ENCODE measurements at places on chromosomes 1 and 21. TPM values are rescaled to one million over a fixed set of nuclear protein-coding genes. Genes with fewer than 3 reads are reported as not detected.

DNA sequence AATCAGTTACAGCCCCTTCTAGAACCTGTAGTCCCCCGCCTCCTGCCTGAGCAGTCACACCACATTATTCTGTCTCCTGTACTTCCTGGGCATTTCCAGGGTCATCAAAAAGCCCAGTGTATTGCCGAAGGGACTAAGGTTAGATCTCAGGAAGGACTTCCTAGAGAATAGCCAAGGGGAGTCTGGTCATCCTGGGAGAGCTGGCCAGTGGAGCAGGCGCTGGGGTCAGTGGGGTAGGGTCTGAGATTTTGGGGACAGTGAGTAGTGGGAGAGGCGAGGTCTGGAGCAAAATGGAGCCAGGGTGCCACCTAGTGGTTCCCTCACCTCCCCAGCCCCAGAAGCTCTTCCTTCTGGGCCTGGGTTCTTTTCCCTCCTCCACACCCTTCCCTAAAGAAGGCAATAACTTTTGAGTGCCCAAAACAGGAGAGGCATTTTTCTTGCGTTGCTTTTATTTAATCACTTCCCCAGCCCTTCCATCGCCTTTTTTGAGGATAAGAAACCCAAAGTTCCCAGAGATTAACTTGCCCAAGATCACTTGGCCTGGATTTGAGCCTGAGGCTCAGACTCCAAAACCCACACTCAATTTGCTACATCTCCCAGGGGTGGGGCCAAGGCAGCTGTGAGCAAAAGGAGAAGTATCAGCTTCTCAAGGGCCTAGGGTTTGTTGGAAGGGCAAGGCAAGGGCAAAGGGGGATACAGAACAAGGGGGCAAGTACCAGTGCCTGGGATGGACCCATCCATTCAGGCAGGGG lies 7.3 kb upstream of the PMVK start:
- peak overlapping the region; percentile 33 for H3K27ac ChIP-seq
- no peaks in the 10 kb centered on the region for H3K36me3 ChIP-seq
- no peak for DNase-seq
- no peaks in the 10 kb centered on the region for H3K4me1 ChIP-seq
- H3K27me3 ChIP-seq: no peaks in the 10 kb centered on the region
- no peak overlapping the region for H3K4me3 ChIP-seq

DNA sequence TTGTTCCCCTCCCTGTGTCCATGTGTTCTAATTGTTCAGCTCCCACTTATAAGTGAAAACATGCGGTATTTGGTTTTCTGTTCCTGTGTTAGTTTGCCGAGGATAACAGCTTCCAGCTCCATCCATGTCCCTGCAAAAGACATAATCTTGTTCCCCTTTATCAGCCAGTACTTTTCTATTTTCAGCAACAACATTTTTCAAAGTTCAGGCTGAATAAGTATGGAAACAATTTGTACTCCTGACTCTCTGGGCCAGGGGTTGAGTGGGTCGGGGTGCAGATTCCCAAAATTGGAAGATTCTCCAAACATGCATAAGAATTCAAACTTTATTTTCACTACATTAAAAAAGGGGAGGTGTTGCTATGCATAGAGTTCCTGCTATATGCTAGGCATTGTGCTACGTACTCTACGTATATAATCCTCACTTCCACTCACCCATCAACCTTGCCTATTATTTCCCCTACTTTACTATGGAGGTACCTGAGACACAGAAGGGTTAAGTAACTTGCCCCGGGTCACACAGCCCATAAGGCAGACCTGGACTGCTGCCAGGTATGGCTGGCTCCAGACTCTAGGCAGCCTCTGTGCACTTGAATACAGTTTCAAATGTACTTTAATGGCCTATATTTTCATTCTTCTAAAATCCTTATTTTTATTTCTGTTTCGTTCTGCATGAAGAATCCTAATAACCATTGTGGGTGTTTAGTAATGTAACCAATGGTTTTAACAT lies 117.1 kb upstream of the C8B start:
- H3K4me1 ChIP-seq: no peaks in the 10 kb centered on the region
- H3K4me3 ChIP-seq: no peak overlapping the region
- no peaks in the 10 kb centered on the region for H3K27me3 ChIP-seq
- no peak for DNase-seq
- no peak overlapping the region for H3K27ac ChIP-seq
- H3K36me3 ChIP-seq: no peaks in the 10 kb centered on the region

DNA sequence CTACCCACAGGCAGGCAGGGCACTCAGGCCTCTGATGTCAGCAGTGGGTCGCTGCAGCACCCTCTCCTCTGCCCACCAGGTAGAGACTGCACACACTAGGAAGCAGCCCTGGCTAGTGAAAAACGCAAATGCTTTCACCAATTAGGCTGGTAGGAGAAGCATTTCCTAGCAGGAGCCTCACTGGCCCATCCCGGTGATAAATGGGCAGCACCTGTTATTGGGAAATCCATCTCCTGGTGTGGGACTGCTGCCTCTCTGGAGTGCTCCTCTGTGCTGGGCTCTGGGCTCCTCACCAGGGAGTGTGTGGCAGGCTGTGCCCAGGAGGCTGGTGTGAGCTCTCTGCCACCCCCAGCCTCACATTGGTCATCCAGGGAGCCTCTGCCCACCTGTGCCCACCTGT lies 28.6 kb downstream of the LRP8 start:
- H3K27me3 ChIP-seq: no peaks in the 10 kb centered on the region
- H3K36me3 ChIP-seq: no peaks in the 10 kb centered on the region
- H3K27ac ChIP-seq: no peak overlapping the region
- DNase-seq: no peak
- H3K4me1 ChIP-seq: no peaks in the 10 kb centered on the region
- H3K4me3 ChIP-seq: no peak overlapping the region

GRCh38 chr21:29641635-29642550 lies 297.9 kb downstream of the GRIK1 start:
- no peaks in the 10 kb centered on the region for H3K4me1 ChIP-seq
- no peak overlapping the region for H3K4me3 ChIP-seq
- no peaks in the 10 kb centered on the region for H3K36me3 ChIP-seq
- no peak overlapping the region for H3K27ac ChIP-seq

DNA sequence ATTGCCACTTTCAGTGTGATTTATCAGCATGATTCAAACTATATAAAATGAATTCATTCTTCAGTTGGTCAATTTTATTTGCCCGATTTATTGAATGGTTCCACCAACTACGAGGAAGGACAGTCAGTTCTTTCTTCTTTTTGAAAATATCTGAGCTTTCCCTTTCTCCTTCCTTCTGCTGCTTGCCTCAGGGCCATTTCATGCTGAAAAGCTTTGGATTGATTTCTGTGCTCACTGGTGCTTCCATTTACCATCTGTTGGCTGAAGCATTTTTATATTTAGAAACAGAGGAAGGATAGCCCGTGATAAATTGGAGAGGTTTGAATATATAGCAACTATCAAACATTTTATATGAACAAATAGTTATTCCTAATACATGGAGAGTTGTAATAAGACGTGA lies 68.9 kb upstream of the ADAMTS5 start:
- no peaks in the 10 kb centered on the region for H3K36me3 ChIP-seq
- H3K4me3 ChIP-seq: no peak overlapping the region
- H3K27ac ChIP-seq: no peak overlapping the region

- H3K27ac ChIP-seq: no peak overlapping the region
- H3K4me3 ChIP-seq: no peak overlapping the region
- no peaks in the 10 kb centered on the region for H3K36me3 ChIP-seq
- H3K4me1 ChIP-seq: no peaks in the 10 kb centered on the region
- no peak for DNase-seq
- H3K27me3 ChIP-seq: no peaks in the 10 kb centered on the region
These were observed 793.2 kb downstream of the PLA2G4A start for GRCh38 chr1:187621951-187622350.

DNA sequence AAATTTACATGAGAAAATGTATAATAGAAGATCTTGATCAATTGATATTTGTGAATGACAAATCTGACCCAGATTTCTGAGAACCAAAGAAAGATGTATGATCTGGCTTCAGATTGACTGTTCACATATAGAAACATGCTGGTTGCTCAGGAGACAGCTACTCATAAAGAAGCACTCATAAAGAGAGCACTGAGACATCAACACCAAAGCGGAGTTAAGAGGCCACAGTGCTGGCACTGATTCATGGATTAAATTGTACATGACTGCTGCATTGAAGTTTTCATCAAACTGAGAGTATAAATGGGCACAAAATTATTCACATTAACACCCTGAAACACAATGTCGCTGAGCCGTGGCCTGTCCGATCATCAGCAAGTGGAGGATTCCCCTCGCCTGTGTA lies 46.2 kb downstream of the SH3GLB1 start:
- no peak for DNase-seq
- no peak overlapping the region for H3K4me3 ChIP-seq
- no peaks in the 10 kb centered on the region for H3K27me3 ChIP-seq
- H3K36me3 ChIP-seq: no peaks in the 10 kb centered on the region
- H3K27ac ChIP-seq: no peak overlapping the region

DNA sequence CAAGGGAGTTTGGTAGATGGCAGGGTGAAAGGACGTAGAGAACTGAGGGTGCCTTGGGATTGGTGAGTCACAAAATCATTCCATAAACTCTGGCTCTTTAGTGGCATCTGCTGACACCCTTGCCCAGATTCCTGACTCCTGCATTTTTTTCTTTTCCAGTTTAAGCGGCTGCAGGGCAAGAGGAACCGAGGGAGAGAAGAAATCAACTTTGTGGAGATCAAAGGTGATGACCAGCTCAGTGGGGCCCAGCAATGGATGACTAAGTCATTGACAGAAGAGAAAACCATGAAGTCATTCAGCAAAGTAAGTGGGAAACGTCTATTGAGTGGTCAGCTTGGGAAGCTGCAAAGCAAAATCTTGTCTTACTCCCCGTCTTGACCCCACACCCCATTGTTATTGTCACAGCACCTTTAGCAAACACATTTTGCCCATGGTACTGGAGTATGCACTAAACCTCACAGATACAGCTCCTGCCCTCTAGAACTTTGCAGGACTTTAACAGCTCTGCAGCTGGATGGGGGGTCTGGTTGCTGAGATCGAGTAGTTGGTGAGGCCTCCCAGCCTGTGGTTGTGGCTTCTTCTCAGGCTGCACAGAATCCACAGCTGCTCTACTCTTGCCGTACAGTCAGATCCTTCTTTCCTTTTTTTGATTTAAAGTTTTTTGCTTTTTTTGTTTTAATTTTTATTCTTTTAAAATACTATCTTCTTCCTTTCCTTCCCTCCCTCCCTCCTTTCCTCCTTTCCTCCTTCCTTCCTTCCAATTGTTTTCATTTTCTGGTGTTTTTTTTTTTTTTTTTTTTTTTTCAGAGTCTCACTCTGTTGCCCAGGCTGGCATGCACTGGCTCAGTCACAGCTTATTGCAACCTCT lies 21.9 kb downstream of the SH2D2A start:
- no peak overlapping the region for H3K4me3 ChIP-seq
- H3K27ac ChIP-seq: no peak overlapping the region
- no peaks in the 10 kb centered on the region for H3K4me1 ChIP-seq
- DNase-seq: no peak
- no peaks in the 10 kb centered on the region for H3K27me3 ChIP-seq

GRCh38 chr1:2821966-2822620 lies 20.6 kb upstream of the TTC34 start:
- H3K4me3 ChIP-seq: no peak overlapping the region
- H3K4me1 ChIP-seq: no peaks in the 10 kb centered on the region
- DNase-seq: no peak
- no peaks in the 10 kb centered on the region for H3K36me3 ChIP-seq

SGIP1 gene
- 2.8 TPM for total RNA-seq

ZSWIM5 gene
- 3.4 TPM for total RNA-seq

DNA sequence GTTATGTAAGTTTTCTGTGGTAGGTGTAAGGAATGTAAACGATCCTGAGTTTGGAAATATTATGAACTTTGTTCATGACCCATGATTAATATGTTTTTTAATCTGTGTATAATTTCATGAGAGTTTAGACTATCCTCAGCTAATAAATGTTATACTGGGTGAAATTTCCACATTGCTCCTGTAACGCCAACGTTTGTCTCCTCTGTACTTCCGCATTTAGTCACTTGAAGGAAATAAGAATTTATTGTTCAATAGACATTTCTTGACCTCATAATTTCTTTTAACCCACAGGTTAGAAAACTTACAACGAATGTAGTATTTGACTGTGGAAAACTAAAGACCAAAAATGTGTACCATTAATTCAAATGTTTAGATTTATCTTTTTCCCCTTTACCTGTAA lies 876 bp downstream of the KCNJ15 start:
- no peaks in the 10 kb centered on the region for H3K27me3 ChIP-seq
- no peak overlapping the region for H3K27ac ChIP-seq
- H3K4me3 ChIP-seq: no peak overlapping the region
- DNase-seq: no peak
- no peaks in the 10 kb centered on the region for H3K4me1 ChIP-seq
- no peaks in the 10 kb centered on the region for H3K36me3 ChIP-seq

Measured in uterus (tissue), 4 donors.